ENCODE measurements at places on chromosomes 12 and 14.

GRCh38 chr12:39332661-39333175 lies 110.2 kb downstream of the KIF21A start:
- DNase-seq = no peak

DNA sequence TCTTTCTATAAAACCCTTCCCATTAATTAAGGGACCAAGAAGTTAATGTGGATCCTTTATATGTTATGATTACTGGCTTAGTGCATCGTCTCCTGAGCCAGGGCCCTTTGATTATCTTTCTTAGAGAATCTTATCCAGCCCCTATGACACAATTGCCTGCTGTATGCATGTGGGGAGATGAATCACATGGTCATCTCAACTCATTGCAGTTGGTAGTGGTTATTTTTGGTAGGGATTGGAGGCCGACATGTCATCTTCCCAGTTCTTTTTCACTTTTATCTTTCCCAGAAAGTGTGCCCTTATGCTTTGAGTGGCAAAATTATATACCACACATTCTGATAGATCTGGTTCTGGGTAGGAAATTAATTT lies 26.0 kb downstream of the ZNF664 start:
- no peak for DNase-seq

GRCh38 chr14:40447017-40447416 lies 1014.8 kb upstream of the FBXO33 start:
- no peak for DNase-seq

DNA sequence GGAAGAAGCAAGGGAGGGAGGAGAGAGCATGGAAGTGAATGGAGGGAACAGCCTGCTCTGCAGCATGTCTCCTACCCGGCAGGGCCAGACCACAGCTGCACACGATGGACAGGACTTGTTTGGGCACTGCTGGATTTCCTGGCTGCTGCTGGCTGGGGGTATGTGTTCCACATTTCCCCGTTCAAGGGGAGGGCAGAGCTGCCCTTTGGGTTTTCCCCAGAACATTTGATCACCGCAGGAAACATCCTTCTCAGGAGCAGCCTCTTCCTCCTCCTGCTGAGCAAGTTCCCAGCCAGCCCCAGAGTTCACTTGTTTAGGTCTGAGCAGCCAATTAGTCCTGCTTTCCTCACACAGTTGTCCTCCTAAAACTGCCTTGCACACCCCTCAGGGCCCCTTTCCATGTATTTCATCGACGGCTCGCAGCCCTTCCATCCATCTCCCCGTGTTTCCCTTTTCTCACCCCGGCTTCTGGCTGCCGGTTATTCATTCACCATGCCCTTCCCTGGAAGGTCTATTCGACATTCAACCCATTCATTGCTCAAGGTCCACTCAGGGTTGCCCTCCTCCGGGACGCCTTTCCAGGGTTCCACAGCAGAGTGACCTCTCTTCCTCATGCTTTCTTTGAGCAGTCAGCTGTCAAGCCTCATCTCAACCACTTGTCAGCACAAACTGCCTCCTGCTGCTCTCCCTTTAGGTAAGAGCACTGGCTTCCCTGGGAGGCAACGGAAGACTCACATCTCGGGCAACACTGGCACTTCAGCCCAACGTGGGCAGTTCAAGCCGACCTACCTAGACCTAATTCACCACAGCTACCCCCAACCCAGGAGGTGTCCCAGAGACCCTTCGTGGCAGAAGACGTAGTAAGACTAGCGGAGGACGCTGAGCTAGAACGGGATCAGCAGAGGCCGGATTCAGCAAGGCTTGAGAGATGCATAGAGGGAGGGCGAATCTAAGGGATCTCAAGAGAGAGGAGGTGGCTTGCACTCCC lies 20.1 kb upstream of the ANO2 start:
- no peak for DNase-seq

DNA sequence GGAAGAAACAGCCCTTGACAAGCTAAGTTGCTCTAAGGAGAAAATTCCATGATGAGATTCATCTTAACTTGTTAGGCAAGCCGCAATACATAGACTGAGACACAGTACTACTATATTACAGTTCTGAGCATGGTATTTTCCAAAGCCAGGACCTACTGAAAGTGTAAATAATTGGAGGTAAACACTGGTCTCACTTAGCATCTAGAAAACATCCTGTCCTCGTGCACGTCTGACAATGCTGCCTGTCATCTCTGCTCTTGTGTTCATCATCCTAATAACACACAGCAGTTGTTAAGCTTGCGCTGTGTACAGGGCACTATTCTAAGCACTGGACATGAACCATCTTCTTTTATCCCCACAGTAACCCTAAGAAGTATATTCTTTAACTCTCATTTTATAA lies 64.2 kb downstream of the GNG2 start:
- no peak for DNase-seq

- DNase-seq = no peak
Observed at GRCh38 chr12:3863756-3864155, 9.4 kb downstream of the PARP11 start.

- DNase-seq = no peak
Observed at GRCh38 chr12:43216490-43216889, 335.5 kb downstream of the ADAMTS20 start.

DNA sequence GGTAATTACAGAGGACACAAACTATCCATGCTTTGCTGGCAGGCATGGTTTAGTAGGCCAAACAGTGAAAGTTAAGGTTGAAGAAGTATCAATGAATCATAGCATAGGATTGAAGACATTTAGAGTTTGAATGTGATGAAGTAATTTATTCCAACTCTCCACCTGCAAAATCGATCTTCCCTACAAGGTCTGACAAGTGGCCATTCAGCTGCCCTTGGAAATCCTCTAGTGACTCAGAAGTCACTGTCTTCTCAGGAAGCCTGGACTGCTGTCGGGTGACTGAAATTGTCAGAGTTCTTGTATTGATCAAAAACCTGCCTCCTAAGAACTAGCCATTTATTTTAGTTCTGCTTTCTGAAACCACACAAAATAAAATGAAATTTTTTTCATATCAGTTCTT lies 17.7 kb upstream of the STXBP6 start:
- DNase-seq = no peak

DNA sequence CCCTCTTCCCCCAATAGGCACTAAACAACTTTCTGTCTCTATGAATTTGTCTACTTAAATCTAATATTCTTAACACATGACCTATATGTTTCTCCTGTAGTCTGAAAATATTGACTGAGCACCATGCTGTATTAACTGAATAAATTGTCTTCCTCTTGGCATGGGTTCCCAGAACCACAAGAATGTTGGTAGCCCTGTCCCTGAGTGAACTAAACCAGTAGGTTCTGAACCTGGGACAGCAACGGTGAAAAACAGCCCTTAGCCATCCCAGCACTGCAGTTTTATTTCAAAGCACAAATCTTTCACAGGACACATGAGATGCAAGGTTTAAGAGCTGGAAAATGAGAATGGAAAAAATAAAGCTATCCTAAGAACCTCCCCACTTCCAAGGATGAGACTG lies 20.4 kb upstream of the HSP90B1 start:
- DNase-seq = no peak

DNA sequence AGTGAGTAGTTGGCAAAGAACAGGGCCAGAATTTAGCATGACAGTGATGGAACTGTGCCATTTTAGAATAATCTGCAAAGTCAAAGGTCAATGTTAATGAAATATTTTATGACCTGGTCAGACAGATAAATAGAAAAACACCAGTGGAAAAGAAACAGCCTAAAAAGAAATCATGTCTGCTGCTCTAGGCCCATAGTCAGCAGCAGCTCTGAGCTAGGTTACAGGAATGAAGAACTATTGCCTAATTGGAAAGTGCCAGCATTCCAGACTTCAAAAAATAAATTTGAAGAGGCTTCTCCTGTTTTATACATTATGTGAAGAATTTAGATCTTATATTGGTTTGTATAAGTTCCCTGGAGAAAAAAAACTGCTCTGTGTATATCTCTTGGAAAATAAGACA lies 9.8 kb downstream of the NPC2 start:
- DNase-seq = no peak

- no peak for DNase-seq
Observed at GRCh38 chr12:3311491-3312103, 179.4 kb upstream of the PRMT8 start.

- no peak for DNase-seq
Observed at GRCh38 chr12:14201291-14201690, 164.2 kb upstream of the ATF7IP start.

DNA sequence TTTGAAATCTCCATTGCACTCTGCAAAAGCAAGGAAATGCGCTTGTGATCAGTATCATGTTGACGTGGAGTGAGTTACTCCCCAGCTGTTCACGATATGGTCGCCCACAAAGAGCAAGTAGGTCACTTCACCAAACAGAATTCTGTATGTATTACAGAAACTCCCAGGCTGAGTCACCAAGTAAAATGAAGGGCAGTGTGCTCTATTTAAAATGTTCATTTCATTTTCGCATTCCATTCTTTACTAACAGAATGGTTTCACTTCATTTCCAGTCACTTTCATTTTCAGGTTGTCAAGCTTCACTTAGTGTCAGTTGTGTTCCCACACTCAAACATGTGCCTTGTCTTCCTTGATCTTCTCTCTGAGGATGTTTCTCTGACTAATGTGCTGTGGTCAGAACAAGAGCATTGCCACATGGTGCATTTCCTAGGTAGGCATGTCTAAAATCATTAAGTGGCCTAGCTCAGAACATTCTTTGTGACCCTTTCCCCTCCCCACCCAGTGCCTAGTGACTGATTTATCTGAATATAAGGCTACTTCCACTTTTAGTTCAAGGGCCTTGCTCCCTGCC lies 391.2 kb downstream of the RAD51B start:
- no peak for DNase-seq

GRCh38 chr14:54681811-54682261 lies 114.9 kb downstream of the SAMD4A start:
- no peak for DNase-seq

DNA sequence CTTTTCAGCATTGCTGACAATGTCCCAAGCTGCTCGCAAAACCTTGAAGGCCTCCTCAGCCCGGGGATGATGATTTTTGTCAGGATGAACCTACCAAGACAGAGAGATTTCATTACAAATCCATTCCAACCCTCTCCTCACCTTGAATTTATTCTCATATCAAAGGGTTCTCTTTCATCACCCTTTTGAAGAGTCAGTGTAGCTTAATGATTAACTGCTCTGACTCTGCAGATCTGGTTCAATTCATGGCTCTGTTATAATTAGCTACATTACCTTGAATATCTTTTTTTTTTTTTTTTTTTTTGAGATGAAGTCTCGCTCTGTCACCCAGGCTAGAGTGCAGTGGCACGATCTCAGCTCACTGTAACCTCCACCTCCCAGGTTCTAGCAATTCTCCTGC lies 5.6 kb downstream of the ORMDL2 start:
- DNase-seq = no peak

- DNase-seq = no peak
Observed at GRCh38 chr12:118424884-118425283, 48.5 kb downstream of the SUDS3 start.

GRCh38 chr12:4643747-4644146 lies 5.1 kb downstream of the AKAP3 start:
- no peak for DNase-seq

DNA sequence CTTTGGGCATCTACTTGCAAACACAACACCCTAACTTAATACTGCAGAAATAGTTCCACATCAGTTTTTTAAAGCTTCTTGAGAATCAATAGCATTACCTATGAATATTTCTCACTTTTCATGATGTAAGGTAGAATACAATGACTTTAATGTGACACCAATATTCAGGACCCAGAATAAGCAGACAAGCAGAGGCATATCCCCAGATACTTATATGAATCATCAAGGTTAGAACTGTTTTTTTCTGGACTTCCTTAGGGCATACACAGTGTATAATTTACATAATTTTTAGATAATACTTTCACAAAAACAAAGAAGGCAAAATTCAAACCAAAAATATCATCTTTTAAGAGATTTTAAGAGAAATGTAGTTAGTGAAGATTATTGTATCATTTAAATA lies 885.8 kb downstream of the FSCB start:
- DNase-seq = no peak
